B cell (primary cell): ENCODE measurements at places on chromosomes 2 and 18. TPM values are rescaled to one million over a fixed set of nuclear protein-coding genes. Genes with fewer than 3 reads are reported as not detected.
A peak's percentile ranks its signal among the peaks of the same experiment; 100 is the strongest.

- no peak for DNase-seq
- H3K36me3 ChIP-seq: no peaks in the 10 kb centered on the region
- H3K27me3 ChIP-seq: no peaks in the 10 kb centered on the region
These were observed 270.8 kb upstream of the UBE2E3 start for GRCh38 chr2:180709392-180710145.

DNA sequence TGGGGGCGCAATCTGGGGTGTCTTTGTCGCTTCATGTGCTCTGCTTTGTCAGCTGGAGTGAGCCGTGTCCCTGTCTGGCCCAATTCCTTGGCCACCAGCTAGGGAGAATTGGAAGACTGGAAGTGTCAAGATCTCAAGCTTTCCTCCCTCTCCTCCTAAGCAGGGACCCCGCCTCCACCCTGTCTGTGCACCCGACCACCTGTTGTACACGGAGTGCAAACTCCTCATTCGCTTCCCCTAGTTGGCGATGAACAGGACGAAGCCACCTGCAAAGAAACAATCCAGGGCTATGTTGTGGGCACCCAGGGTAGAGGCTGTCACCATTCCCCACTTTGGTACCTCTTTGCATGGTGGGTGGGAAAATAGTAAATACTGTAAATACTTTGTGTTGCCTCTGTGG, 1.7 kb upstream of the DQX1 start:
- DNase-seq: no peak
- H3K4me3 ChIP-seq: no peak overlapping the region
- H3K27me3 ChIP-seq: no peaks in the 10 kb centered on the region

DNA sequence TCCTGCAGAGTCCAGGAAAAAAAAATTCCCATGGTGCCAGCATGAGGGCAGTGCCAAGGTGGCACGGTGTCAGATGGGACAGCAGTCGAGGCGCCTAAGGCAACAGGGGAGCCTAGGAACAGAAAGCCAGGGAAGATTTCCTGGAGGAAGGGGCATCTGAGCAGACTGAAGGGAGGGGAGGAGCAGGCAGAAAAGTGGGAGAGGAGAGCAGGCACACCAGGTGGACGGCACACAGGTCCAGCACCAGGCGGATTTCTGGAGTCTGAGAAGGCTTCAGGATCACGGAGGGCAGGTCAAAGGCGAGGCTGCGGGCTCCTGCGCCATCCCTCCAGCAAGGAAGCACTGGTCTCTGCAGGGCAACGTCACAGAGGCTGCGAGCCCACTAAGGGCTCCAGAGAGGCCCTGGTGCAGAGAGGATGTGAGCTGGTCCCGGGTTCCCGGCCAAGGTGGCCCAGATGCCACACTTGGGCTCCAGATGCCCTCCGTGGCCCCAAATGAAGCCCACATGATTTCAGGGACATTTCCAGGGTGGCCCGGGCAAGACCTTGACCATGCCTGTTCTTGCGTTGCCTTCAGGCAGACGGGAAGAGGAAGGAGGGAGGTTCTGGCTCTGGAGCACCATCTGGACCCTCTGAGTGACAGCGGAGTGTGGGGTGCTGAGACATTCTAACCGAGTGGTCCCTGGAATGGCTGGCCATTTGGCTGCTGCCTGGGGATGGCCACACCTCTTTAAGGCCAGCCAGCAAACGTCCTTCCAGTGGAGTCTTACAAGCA, 4.1 kb downstream of the HS6ST1 start:
- H3K4me1 ChIP-seq: peaks cover 19% of the 10 kb centered on the region
- H3K27me3 ChIP-seq: peaks cover 4% of the 10 kb centered on the region
- H3K4me3 ChIP-seq: no peak overlapping the region
- H3K27ac ChIP-seq: no peak overlapping the region
- DNase-seq: peak; percentile 14

- no peak overlapping the region for H3K4me3 ChIP-seq
- peaks cover 10% of the 10 kb centered on the region for H3K27me3 ChIP-seq
- no peak for DNase-seq
- peaks cover 5% of the 10 kb centered on the region for H3K4me1 ChIP-seq
These were observed 157.2 kb upstream of the COPS8 start for GRCh38 chr2:236928380-236929037.

- no peaks in the 10 kb centered on the region for H3K36me3 ChIP-seq
- H3K27me3 ChIP-seq: peaks cover 7% of the 10 kb centered on the region
- no peak overlapping the region for H3K4me3 ChIP-seq
- no peak for DNase-seq
These were observed 20.4 kb upstream of the NAGK start for GRCh38 chr2:71048096-71048495.

DNA sequence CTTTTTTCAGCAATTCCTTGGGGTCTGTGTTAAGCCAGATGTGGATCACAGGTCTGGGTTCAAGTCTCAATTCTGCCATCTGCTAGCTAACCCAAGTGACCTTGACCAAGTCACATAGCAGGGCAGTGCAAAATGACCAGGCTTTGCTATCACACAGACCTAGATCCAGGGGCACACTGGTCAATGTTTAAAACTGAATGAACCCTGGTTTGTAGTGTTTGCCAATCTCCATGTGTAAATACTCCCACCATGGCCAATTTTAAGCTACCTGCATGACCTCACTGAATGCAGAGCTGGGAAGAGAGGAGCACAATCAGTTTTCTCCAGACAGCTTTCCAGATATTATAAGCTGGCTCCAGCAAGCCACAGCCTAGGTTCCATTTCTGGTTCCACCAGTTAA, 142.9 kb downstream of the CHST9 start:
- DNase-seq: no peak
- no peaks in the 10 kb centered on the region for H3K36me3 ChIP-seq
- no peak overlapping the region for H3K4me3 ChIP-seq
- H3K4me1 ChIP-seq: no peaks in the 10 kb centered on the region

DNA sequence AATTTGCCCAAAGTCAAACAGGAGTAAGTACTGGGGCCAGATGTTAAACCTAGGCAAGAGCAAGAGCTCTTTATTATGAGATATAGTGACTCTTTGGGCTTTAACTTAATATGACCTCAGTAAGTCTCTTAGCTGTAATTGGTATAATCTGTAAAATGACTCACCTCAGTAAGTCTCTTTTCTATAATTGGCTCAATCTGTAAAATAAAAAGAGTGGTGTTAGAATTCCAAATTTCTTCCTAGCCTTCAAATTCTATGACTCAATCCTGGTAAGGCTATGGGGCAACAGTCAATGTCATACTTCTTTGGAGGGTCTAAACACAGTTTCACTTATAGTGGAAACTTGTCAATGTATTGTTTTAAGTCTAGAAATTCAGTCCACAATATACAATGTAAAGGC, 1608.9 kb upstream of the PIK3C3 start:
- no peak overlapping the region for H3K27ac ChIP-seq
- H3K27me3 ChIP-seq: no peaks in the 10 kb centered on the region
- no peak overlapping the region for H3K4me3 ChIP-seq

- H3K4me1 ChIP-seq: no peaks in the 10 kb centered on the region
- no peak overlapping the region for H3K27ac ChIP-seq
These were observed 444.3 kb downstream of the NBAS start for GRCh38 chr2:15116830-15117229.

DNA sequence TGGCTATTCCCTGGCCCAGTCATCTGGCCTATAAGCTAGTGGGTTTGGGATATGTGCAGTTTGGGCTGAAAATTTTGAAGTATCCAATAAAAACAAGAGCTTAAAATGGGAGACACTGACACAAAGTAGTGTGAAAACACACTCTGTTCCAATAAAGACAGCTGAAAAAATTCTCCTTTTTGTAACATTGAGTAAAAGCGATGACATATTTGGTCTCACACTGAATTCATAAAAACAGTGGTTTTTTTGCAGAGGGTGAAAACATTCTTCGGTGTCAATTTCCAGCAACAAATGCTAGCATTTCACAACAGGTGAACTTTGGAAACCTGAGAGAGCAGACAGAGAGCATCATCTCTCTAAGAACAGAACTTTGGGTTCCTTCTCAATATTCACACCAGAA, 142.2 kb downstream of the OSR1 start:
- H3K27ac ChIP-seq: no peak overlapping the region
- DNase-seq: no peak
- H3K36me3 ChIP-seq: no peaks in the 10 kb centered on the region
- no peaks in the 10 kb centered on the region for H3K27me3 ChIP-seq

GRCh38 chr2:42194428-42194827, 25.3 kb downstream of the EML4 start:
- peak overlapping the region; percentile 31 for H3K27ac ChIP-seq
- H3K27me3 ChIP-seq: no peaks in the 10 kb centered on the region
- peaks cover under 1% of the 10 kb centered on the region for H3K36me3 ChIP-seq
- no peak for DNase-seq

DNA sequence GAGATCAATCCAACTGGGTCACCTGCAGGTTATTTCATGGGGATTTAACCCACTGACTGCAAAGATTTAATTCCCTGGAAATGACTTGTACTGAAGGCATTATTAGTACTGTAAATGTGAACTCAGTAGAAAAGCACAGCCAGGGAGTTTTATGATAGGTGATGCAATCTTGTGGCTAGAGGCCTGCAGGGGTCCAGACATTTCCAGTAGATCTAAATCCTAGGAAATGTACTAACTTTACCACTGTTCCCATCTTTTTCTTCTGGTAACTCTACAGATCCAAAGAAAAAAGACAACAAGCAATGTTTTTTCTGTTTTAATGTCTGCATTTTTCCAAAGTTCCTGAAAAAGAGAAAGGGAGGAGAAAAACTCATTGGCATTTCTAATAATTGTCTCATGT, 500.1 kb downstream of the ARHGAP15 start:
- H3K4me1 ChIP-seq: no peaks in the 10 kb centered on the region
- DNase-seq: no peak
- H3K27ac ChIP-seq: no peak overlapping the region
- H3K36me3 ChIP-seq: peaks cover 57% of the 10 kb centered on the region

DNA sequence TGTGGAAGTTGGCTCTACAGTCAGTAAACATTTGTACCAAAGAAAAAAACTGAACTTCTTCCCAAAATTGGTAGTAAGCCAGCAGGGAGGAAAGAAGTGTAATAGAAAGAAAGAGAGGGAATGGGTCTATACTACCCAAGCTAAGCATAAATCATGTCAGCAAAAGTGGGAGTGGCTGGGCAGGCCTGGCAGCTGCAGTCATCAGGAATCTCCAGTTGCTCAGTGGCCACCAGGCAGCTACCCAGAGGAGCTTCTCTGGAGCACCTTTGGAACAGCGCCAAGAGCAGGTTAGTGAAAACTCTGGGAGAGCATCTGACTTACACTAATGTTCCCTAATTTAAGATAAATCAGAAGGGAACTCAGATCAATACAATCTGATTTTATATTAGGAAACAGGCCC, 14.3 kb downstream of the FRZB start:
- no peaks in the 10 kb centered on the region for H3K27me3 ChIP-seq
- no peak overlapping the region for H3K27ac ChIP-seq
- no peaks in the 10 kb centered on the region for H3K4me1 ChIP-seq
- no peak for DNase-seq
- no peaks in the 10 kb centered on the region for H3K36me3 ChIP-seq

DNA sequence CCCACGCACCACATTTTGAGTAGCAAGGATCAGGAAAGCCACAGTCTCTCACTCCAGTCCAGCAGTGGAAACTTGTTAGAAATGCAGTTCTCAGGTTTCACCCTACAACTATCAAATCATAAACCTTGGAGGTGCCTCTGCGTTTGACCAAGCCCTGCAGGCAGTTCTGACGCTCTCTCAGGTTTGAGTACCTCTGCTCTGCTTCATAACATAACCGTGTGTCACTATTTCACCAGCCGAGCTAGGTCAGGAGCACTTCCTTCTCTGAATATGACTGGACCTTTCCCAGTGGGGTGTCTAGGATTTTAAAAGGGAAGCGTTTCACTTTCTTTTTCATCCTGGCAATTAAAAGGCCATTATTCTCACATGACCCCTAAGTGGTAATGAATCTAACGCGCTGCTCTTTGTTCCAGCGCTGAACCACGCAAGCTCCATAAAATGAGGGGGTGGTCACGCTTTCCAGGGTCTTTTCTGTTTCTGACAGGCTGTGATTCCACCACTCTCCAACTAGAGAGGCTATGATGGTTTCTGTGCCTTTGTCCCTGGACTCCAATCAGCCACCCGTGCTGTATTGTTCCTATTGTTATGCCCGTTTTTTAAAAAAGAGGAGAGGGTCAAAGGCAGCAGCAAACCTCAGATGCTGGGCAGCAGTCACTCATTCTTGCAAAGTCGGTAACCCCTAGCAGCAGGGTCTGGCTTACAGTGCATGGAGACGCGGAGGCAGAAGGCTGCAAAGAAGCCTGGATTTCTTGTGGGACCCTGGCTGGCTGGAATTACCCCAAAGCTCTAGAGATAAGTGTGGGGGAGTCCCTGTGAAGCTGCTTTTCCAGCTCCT, 75.2 kb upstream of the CTNNA2 start:
- H3K27ac ChIP-seq: no peak overlapping the region
- H3K4me1 ChIP-seq: no peaks in the 10 kb centered on the region
- H3K27me3 ChIP-seq: no peaks in the 10 kb centered on the region
- H3K4me3 ChIP-seq: no peak overlapping the region
- DNase-seq: no peak

- no peak overlapping the region for H3K4me3 ChIP-seq
- no peaks in the 10 kb centered on the region for H3K36me3 ChIP-seq
- no peaks in the 10 kb centered on the region for H3K27me3 ChIP-seq
- H3K27ac ChIP-seq: no peak overlapping the region
These were observed 65.3 kb downstream of the LCLAT1 start for GRCh38 chr2:30512243-30512886.

GRCh38 chr2:11842336-11842735, 95.9 kb downstream of the LPIN1 start:
- no peaks in the 10 kb centered on the region for H3K27me3 ChIP-seq
- no peak overlapping the region for H3K27ac ChIP-seq
- H3K4me3 ChIP-seq: no peak overlapping the region
- no peaks in the 10 kb centered on the region for H3K4me1 ChIP-seq

DNA sequence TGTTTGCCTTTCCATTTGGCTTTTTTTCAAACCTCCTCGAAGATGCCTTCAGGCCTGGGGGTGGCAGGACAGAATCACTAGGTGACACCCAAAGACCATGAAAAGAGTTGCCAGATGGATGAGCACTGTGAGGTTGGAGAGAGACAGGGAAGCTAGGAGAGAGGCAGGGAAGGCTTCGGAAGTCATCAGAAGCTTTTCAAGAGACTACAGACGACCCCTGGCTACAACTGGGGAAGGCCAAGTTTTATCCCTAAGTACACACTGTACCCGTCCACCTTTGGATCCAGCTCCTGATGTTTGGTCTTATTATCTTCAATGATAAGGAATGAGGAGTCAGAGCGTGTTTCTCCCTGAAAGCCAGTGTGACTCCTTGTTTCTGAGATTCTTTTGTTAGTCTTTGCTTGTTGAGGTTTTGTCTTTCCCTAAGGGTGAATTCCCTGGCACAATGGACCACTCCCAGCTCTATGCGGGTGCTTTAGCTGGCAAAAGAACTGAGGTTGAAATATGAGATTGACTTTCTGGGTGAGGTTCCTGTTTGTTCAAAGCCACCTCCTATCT, 33.4 kb upstream of the SLC9A2 start:
- no peak for DNase-seq
- H3K27me3 ChIP-seq: no peaks in the 10 kb centered on the region
- no peak overlapping the region for H3K27ac ChIP-seq
- no peak overlapping the region for H3K4me3 ChIP-seq

RGPD4 gene
- polyA plus RNA-seq: not detected in 2 replicates

HAAO gene
- polyA plus RNA-seq: 6.2 and 6.4 TPM in 2 replicates

SMIM21 gene
- not detected in 2 replicates for polyA plus RNA-seq

ACVR1C gene
- 0.06 and 0.24 TPM in 2 replicates for polyA plus RNA-seq

FHOD3 gene
- polyA plus RNA-seq: not detected in 2 replicates

LONRF2 gene
- not detected in 2 replicates for polyA plus RNA-seq

SNTG2 gene
- polyA plus RNA-seq: 2.1 and 3.1 TPM in 2 replicates

SP9 gene
- polyA plus RNA-seq: not detected in 2 replicates
